ENCODE measurements at places on chromosomes 6 and 20.
A peak's percentile ranks its signal among the peaks of the same experiment; 100 is the strongest.

DNA sequence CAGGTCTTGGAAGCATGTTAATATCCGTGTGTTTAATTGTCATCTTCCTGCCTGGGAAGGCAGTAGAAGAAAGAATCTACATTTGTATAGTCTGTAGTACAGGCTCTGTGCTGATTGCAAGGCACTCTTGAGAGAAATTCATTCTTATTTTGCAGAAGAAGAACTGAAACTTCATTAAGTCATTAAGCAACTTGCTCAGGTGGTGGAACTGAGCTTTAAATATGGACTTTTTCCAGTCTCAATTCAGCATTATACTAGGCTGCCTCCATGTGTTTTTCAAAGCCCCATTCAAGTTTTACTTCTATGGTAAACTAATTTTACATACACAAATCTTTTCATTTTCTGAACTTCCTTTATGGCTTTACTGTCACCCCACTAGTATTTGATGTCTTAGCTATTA, 18.7 kb downstream of the ZNF451 start:
- DNase-seq, result no peak

- DNase-seq, result no peak
Observed at GRCh38 chr6:32895006-32895345, 41.0 kb downstream of the PSMB9 start.

GRCh38 chr20:39248171-39248861, 286.2 kb downstream of the DHX35 start:
- DNase-seq, result no peak

- DNase-seq, result no peak
Observed at GRCh38 chr20:6473197-6473596, 294.3 kb upstream of the BMP2 start.

DNA sequence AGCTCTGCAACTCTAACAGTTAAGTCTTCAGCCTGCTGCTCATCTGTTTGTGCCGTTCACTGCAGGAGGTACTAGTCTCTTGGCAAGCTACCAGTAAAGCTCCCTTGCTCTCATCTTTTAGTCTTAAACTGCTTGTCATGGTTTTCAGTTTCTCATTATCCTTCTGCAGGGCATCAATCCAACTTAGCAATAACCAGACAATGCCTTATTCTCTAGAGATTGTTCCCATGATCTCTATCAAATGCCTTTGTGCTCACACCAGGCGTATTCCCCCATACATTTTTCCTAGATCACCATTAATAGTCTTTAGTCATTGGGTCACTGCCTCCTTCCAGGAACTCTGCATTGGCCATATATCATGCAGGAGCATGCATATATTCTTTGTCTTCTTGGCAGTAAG, 171.3 kb downstream of the GRM1 start:
- DNase-seq, result no peak

GRCh38 chr6:146886587-146887446, 288.0 kb downstream of the ADGB start:
- no peak for DNase-seq

DNA sequence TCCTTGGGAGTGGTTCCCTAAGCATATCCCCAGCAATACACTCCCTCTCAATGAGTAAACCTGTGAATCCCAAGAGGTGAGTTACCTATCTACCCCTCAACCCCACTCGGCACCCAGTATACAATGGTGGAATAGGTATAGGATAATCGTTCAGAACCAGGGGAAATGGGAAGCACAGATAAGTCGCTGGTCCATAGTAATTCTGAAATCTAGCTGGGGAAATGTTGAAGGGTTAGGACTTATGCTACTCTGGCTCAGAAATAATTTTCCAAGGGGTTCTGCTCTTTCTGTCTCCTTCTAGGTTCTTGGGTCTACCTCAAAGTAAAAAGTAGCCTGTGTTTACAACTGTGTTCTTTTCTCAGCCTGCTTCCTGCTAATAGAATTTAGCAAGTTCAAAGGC, 62.3 kb upstream of the NNAT start:
- DNase-seq, result no peak

GRCh38 chr6:87789198-87789899, 87.3 kb upstream of the AKIRIN2 start:
- DNase-seq, result no peak

- DNase-seq, result no peak
Observed at GRCh38 chr6:55827818-55828522, 47.4 kb downstream of the BMP5 start.

DNA sequence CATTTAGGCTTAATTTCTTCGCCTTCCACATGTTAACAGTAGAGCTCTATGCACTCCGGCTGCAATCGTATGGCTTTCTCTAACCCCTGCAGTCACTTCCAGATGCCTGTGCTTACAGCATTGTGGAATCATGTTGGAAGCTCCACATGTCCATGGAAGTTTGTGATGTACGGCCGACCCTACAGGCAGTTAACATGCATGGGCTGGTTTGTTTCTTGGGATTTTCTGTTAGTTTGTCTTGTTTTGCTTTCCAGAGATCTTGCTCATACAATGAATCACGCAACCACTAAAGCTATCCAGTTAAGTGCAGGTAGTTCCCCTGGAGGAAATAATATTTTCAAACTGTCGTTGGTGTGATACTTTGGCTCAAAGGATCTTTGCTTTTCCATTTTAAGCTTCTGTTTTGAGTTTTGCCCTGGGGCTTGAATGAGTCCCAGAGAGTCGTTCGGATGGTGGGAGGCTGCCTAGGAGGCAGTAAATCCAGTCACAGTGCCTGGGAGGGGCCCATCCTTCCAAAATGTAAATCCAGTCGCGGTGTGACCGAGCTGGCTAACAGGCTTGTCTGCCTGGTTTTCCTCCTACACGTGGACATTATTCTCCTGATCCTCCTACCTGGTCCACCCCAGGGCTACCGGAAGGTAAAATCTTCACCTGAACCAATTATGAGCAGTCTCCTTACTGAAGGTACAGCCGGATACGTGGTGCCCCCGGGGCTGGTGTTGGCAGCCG, 225.9 kb downstream of the SMOC2 start:
- no peak for DNase-seq

GRCh38 chr6:17311595-17312311, 30.6 kb downstream of the RBM24 start:
- DNase-seq, result peak; percentile 25

DNA sequence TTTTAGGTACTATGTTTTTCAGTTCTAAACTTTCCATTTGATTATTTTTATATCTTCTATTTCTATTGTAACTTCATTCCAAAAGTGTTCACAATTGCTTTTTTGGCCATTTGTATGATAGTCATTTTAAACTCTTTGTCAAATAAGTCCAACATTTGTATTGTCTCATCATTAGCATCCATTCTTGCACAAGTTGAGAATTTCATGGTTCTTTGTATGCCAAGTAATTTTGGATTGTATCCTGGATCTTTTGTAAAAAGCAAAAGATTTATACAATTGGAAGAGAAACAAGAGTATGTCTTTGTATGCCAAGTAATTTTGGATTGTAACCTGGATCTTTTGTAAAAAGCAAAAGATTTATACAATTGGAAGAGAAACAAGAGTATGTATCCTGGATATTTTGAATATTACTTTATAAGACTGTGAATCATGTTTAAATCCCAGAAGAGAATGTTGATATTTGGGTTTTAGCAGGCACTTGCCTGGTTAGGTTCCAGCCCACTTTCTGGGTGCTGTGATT, 36.9 kb upstream of the NT5E start:
- no peak for DNase-seq

DNA sequence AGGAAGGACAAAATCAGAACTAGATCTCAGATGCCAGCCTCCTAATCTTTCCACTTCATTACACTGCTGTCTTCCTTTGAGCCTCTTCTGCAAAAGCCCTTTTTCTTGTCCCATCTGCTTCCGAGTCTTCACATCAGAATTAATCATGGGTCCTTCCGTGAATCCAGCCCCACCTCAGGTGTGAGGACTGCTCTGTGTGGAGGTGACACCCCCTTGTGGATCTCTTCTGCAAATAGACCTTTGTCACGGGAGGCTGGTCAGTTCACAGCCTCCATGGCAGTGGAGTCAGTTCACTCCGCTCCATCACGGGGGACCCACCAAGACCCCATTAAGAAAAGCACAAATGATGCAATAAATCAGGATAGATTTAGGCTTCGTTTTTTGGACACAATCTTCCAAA, 171.1 kb downstream of the ADAT2 start:
- peak; percentile 64 for DNase-seq

- DNase-seq, result peak; percentile 82
Observed at GRCh38 chr6:155079985-155080452, 84.9 kb downstream of the TIAM2 start.

DNA sequence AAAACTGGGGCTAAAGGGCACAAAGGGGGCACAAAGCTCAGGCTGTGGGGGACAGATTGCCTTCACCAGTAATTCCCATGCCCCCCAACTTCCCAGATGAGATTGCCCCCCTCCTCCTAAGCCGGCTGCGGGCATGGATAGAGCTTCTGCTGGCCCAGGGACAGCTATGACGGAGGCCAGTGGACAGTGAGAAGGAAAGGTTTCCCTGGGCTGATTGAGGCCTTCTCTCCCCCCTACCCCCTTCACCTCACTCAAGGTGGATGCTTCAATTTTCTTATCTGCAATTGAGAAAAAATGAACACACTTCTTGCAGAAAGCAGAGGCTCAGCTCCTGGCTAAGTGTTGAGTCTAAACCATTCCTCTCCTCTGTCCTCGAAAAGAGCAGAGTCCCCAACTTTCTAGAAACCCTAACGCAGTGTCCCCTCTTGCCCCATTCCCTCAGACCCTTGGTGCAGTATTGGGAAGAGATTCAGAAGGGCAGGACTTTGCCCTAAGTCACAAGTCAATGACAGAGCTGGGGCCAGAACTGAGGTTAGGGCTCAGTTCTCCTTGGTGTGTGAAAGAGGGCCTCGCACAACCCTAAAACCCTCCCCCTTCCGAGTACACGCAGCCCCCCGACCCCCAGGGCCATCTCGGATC, 808 bp downstream of the SDC4 start:
- DNase-seq, result no peak

GRCh38 chr6:99132026-99132635, 184.4 kb upstream of the FBXL4 start:
- no peak for DNase-seq

DNA sequence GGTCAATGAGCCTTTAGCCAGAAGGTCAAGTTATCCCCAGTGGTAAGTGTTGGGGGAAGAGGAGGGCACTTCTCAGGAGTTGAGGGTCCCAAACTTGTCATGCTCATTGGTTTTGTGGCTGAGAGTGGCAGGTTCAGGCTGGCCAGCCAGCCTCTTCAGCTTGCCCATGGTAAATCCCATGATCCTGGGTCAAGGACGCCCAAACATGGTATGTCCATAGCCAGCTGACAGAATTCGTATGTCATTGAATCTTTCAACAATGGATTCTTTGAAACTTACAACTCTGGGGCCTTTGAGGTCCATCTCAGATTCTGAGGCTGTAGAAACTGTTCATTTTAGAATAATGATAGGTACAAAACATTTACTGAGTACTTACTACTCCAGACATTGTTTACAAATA, 36.1 kb upstream of the RSPO4 start:
- DNase-seq, result no peak

GRCh38 chr6:122735582-122735981, 43.9 kb upstream of the FABP7 start:
- no peak for DNase-seq

DNA sequence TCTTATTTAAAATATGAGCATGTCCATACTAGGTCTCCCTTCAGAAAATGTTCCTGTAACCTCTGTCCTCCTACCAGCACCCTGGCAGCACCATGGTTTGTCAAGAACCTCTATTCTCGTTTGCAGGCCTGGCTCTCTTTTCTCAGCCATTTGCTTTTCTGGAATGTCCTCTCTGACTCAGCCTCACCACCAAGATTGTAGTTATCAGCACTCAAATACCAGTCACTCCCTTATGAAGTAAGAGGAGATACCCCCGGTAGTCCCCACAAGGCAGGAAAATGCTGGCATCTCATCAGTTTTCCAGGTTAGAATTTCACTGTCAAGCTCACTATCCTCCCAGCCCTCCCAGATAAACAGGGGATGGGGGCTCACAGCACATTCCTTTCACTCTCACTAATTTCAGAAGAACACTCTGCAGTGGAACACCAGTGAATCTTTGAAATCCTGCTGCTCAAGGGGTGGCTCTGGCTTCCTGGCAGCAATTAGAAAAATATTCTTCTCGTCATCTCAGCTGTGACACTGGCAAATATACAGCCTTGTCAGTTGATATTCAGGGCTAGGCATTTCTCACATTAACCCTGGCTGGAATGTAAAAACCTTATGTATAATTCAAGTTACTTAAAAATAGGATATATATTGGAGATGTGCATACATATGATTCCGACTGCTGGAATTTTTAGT, 129.2 kb downstream of the TBX18 start:
- DNase-seq, result no peak

GRCh38 chr20:45268531-45268930, 14.2 kb upstream of the SLPI start:
- no peak for DNase-seq

DNA sequence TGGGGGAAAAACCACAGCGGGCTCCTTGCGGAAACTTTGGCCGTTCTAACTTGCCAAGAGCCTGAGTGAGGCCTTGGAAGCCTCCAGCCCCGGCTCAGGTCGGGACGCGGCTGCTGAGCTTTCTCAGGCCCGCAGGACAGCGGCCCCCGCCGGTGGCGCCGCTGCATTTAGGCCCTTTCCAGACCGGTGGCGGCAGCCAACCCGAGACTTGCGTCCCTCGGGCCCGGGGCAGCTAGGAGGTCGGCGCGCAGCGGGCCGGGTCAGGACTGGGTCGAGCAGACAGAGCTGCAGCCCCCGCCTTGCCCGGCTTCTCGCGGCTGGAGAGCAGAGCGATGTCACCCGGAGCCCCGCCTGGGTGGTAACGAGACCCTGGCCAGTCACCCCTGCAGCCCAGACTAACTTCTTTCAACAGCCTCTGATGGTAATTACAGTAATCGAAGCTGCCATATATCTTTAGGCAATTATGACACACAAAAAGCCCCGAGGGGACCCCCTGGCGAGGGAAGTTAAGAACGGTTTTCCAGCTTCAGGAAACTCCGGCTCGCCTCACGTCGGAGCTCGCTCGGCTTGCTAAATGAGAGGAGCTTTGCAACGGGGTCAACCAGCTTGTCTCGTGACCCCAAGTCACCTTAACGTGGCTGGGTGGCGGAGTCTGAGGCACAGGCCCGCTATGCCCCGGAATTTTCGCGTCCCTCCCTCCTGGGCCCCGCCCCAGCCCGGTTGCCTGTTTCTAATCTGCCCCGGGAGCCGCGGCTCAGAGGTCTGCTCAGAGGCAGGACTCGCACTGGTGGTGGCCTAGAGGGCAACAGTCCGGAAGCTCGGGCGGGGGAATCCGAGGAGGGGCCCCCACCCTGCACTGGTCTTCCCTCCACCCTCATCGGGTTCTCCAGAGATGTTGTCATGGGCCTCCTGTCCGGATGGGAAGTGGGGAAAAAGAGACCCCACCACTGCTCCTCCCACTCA, 3.0 kb downstream of the NR2E1 start:
- no peak for DNase-seq

GRCh38 chr6:169454204-169454871, 200.7 kb upstream of the THBS2 start:
- peak; percentile 51 for DNase-seq

GRCh38 chr6:14037402-14038277, 79.9 kb upstream of the CD83 start:
- no peak for DNase-seq

GRCh38 chr20:32578840-32579390, 6.2 kb downstream of the NOL4L start:
- no peak for DNase-seq

- DNase-seq, result no peak
Observed at GRCh38 chr6:109009962-109010704, 84.5 kb downstream of the SESN1 start.
